ENCODE measurements at places on chromosomes 3 and 15.

- no peaks in the 10 kb centered on the region for H3K4me1 ChIP-seq
- H3K27me3 ChIP-seq: no peaks in the 10 kb centered on the region
- no peak overlapping the region for H3K4me3 ChIP-seq
- H3K27ac ChIP-seq: no peak overlapping the region
These were observed 25.0 kb upstream of the ACAP2 start for GRCh38 chr3:195467641-195468390.

- H3K27ac ChIP-seq: no peak overlapping the region
- H3K27me3 ChIP-seq: no peaks in the 10 kb centered on the region
- DNase-seq: no peak
These were observed 325.4 kb upstream of the ONECUT1 start for GRCh38 chr15:53115563-53115962.

DNA sequence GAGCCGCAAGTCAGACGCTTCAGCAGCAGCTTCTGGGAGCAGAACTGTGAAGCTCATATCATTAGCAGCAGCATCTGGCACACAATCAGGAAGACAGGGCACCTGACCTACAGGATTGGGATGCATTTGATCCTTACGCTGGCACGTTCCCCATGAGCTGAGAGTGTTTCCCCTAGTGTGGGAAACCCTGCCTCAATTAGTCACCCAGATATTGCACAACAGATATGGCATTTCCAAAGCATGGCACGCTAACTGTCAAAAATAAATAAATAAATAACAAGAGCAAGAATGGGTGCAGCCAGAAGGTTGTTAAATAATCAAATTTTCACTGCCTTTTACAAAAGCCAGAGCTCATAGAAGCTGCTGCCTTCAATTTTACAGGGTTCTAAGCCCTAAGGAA, 189.6 kb upstream of the THBS1 start:
- no peak overlapping the region for H3K4me3 ChIP-seq
- no peaks in the 10 kb centered on the region for H3K27me3 ChIP-seq
- H3K27ac ChIP-seq: no peak overlapping the region

DNA sequence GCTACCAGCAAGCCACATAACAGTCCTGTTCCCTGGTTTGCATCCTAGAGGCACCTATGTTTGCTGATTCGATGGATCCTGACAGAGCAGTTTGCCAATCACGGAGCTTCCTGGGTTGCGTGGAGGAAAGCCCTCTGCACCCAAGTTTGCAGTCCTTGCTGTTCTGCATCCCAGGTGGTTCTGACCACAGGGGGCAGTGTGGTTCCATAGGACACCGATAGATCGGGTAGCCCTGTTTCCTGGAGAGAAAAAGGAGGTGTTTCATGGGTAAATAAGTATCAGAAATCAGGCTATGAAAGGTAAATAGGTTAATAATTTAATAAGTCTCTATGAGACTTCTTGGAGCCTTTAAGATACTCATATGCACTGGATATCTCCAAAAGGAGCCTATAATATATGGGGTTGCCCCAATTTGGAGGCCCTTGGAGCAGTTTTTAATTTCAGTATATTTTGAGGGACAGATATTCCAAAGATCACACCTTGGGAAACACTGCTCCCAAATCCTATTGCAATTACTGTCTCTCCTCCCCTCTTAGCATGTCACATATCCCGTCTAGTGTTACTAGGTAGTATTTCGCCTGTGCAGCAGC, 194.6 kb upstream of the TPM1 start:
- H3K36me3 ChIP-seq: peaks cover 8% of the 10 kb centered on the region
- peak; percentile 63 for DNase-seq
- peaks cover 66% of the 10 kb centered on the region for H3K4me1 ChIP-seq
- peaks cover 3% of the 10 kb centered on the region for H3K27me3 ChIP-seq
- peak overlapping the region; percentile 49 for H3K27ac ChIP-seq

- no peak for DNase-seq
- H3K36me3 ChIP-seq: no peaks in the 10 kb centered on the region
- no peak overlapping the region for H3K27ac ChIP-seq
- peaks cover 2% of the 10 kb centered on the region for H3K4me1 ChIP-seq
- no peak overlapping the region for H3K4me3 ChIP-seq
These were observed 28.4 kb downstream of the SERPINI2 start for GRCh38 chr3:167445491-167445890.

DNA sequence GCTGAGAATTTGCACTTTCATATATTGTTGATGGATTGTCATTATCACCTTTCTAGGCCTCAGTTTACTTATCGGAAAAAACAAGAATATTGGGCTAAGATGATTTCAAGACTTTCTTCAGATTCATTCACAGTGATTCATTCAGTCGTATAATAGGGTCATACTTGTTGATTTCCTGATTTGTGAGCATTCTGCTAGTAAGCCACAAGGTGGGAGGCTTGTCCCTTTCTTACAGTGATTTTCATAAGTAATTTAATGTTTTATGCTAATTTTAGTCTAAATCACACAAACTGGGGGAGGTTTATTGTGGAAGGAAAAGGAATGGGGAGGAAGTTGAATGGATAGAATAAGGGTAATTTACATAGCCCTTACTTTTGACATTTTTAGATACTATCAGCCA, 126.8 kb upstream of the GOLGA6L4 start:
- no peak for DNase-seq
- H3K27ac ChIP-seq: no peak overlapping the region
- peaks cover 5% of the 10 kb centered on the region for H3K4me1 ChIP-seq
- no peaks in the 10 kb centered on the region for H3K36me3 ChIP-seq
- H3K4me3 ChIP-seq: no peak overlapping the region

DNA sequence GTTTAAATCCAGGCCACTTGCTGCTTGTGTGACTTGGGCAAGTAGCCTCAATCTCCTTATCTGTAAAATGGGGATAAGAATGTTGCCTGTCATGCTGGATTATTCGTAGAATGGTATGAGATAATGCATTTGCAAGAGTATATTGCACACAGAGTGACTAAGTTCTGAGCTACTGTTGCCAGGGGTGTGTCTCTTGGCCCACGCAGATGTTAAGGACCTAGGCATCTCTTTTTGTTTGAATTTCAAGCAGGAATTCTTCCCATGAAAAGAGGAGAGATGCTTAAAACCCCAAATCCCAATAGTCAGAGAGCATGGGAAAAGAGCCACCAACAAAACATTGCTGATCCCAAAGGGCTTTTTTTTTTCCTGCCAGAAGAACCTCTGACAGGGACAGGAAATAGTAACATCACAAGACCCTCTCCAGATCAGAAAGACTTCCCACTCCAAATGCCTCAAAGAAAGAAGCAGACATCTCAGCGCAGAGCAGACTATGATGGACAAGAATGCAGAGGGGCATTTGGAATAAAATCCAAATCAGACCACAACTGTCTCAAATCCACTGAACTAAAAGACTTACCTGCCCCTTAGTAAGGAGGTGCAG, 90.5 kb downstream of the MRPL46 start:
- H3K4me3 ChIP-seq: no peak overlapping the region
- H3K36me3 ChIP-seq: no peaks in the 10 kb centered on the region
- peaks cover 10% of the 10 kb centered on the region for H3K27me3 ChIP-seq

- no peaks in the 10 kb centered on the region for H3K4me1 ChIP-seq
- H3K27me3 ChIP-seq: no peaks in the 10 kb centered on the region
- H3K4me3 ChIP-seq: no peak overlapping the region
- peaks cover 73% of the 10 kb centered on the region for H3K36me3 ChIP-seq
- DNase-seq: no peak
- H3K27ac ChIP-seq: no peak overlapping the region
These were observed 15.4 kb upstream of the SLC22A13 start for GRCh38 chr3:38250198-38250597.

GRCh38 chr3:127889461-127889863, 25.6 kb upstream of the KBTBD12 start:
- DNase-seq: no peak
- H3K27me3 ChIP-seq: peaks cover 9% of the 10 kb centered on the region
- H3K4me3 ChIP-seq: no peak overlapping the region
- H3K4me1 ChIP-seq: peaks cover 54% of the 10 kb centered on the region
- H3K36me3 ChIP-seq: no peaks in the 10 kb centered on the region
- H3K27ac ChIP-seq: no peak overlapping the region

DNA sequence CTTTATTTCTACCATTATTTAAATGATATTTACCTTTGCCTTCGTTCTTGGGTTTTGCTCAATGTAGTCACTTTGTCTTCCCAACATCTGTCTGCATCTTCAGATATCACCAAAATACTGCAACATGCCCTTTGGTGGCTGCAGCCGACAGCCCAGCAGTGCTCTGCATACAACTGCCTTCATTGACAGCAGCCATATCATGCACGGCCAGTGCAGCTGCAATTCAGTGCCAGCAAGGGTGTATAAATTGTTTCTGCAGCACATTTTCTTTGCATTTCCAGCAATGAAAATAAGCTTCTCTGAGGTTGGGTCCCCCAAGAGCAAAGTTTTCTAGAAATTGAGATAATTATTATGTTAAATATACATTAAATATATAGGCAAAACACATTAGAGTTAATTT, 6.0 kb upstream of the PLSCR5 start:
- no peaks in the 10 kb centered on the region for H3K27me3 ChIP-seq
- no peak overlapping the region for H3K4me3 ChIP-seq
- H3K36me3 ChIP-seq: no peaks in the 10 kb centered on the region
- H3K4me1 ChIP-seq: no peaks in the 10 kb centered on the region
- no peak for DNase-seq

- no peak for DNase-seq
- H3K4me3 ChIP-seq: no peak overlapping the region
- H3K36me3 ChIP-seq: peaks cover 15% of the 10 kb centered on the region
These were observed 5.1 kb upstream of the MUC20 start for GRCh38 chr3:195715583-195716266.

GRCh38 chr15:29449136-29449535, 179.5 kb upstream of the NSMCE3 start:
- no peaks in the 10 kb centered on the region for H3K36me3 ChIP-seq
- H3K4me1 ChIP-seq: peaks cover 27% of the 10 kb centered on the region
- no peak overlapping the region for H3K27ac ChIP-seq
- no peak overlapping the region for H3K4me3 ChIP-seq
- peaks cover 6% of the 10 kb centered on the region for H3K27me3 ChIP-seq

DNA sequence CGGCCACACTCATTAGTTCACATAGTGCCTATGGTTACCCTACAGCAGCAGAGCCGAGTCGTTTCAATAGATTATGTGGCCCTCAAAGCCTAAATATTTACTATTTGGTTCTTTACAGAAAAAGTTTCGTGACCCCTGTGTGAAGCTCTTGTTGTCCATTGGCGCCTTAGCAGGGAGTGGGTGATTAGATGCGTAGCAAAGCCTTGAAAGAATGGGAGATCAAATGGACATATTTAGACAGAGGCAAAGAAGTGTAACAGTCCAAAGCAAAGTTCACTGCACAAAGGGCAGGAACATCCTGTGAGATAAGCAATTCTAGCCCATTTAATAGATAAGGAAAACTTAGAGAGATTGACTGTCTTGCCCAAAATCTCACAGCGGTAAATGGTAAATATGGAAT, 247.4 kb upstream of the TRIM42 start:
- H3K27ac ChIP-seq: no peak overlapping the region
- no peak overlapping the region for H3K4me3 ChIP-seq
- H3K4me1 ChIP-seq: peaks cover 41% of the 10 kb centered on the region
- DNase-seq: no peak
- peaks cover 7% of the 10 kb centered on the region for H3K27me3 ChIP-seq
- H3K36me3 ChIP-seq: no peaks in the 10 kb centered on the region

- no peaks in the 10 kb centered on the region for H3K27me3 ChIP-seq
- H3K27ac ChIP-seq: peak overlapping the region; percentile 66
- DNase-seq: no peak
- H3K4me3 ChIP-seq: peak overlapping the region; percentile 92
- H3K36me3 ChIP-seq: peaks cover 30% of the 10 kb centered on the region
These were observed 3.0 kb downstream of the BMF start for GRCh38 chr15:40105517-40106202.

GRCh38 chr15:58331560-58331912, 100.3 kb upstream of the LIPC start:
- peak overlapping the region; percentile 48 for H3K4me3 ChIP-seq
- H3K27ac ChIP-seq: peak overlapping the region; percentile 99
- H3K36me3 ChIP-seq: peaks cover 38% of the 10 kb centered on the region

DNA sequence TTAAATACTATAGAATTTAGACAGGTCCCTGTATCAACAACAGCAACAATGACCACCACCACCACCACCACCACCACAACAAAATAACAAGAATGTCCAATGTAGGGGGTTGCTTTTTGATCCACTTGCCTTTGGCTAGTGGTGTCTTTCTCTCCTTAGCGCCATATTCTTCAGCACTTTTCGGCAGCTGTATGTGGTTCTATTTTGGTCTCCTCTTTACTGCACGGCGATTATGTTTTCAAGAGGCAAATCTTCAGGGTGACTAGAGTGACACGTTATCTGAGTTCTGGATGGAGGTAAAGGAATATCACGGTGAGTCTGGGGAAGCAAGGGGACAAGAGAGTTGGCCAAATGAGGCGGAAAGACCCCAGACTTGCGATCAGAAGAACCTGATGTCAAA, 56.1 kb downstream of the ST6GAL1 start:
- peaks cover 81% of the 10 kb centered on the region for H3K36me3 ChIP-seq
- peak overlapping the region; percentile 3 for H3K27ac ChIP-seq
- no peak for DNase-seq
- H3K27me3 ChIP-seq: peaks cover 3% of the 10 kb centered on the region

DNA sequence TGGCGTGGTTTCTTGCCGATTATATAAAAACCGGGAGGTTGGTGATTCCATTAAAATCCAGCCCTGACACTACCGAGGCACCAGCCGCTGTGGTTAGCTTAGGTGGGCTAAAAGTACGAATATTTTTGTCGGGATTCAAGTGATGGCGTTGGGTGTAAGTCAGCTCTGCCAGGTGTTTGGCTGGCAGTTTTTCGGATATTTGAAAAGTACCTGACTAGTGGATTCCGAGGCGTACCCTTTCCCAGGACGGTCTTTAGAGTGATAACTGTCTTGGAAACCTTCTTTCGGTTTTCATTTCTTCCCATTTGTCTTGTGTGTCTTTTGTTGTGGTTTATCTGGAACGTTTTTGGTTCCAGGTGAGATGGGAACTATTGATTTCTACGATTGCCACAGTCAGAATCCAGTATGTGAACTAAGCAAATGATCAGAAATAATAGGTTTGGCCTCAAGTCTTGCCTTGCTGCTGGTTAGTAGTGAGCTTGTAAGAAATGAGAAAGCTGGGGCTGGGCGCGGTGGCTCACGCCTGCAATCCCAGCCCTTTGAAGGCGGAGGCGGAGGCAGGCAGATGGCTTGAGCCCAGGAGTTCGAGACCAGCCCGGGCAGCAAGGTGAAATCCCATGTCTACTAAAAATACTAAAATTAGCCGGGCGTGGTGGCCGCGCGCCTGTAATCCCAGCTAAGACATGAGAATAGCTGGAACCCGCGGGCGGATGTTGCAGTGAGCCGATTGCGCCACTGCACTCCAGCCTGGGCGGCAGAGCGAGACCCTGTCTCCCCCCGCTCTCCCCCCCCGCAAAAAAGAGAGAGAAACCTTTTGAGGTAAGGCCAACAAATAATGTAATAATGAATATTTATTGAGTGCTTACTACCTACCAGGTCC, 1.4 kb downstream of the FYTTD1 start:
- peak overlapping the region; percentile 99 for H3K4me3 ChIP-seq
- H3K27ac ChIP-seq: peak overlapping the region; percentile 10
- peaks cover 23% of the 10 kb centered on the region for H3K4me1 ChIP-seq

GRCh38 chr3:196354132-196354531, 15.9 kb upstream of the TM4SF19 start:
- no peaks in the 10 kb centered on the region for H3K4me1 ChIP-seq
- no peaks in the 10 kb centered on the region for H3K27me3 ChIP-seq
- H3K36me3 ChIP-seq: peaks cover 84% of the 10 kb centered on the region
